Activated naive CD4-positive, alpha-beta T cell (primary cell): ENCODE measurements at places on chromosomes 3 and 15.

- no peak for DNase-seq
Observed at GRCh38 chr15:99719096-99719541, 14.1 kb downstream of the LYSMD4 start.

DNA sequence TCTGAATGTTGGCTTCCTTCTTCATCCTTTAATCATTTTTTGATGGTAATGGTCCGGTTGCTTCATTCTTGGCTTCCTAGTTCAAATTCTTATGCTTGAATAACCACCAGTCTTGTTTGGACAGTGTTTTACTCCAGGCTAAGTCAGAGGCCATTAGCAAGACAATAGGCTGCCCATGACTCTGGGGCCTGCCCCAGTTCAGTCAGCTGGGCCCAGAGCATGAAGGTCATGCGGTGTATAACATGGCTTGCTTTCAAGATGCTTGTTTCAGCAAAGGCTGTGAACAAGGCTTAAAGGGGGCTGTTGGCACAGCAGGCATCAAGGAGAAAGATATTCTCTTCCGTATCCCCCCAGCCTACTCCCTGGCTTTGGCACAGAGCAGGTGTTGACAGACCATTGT is 13.7 kb downstream of the TM4SF18 start:
- DNase-seq: no peak

GRCh38 chr3:115698851-115699591 is 75.7 kb downstream of the GAP43 start:
- DNase-seq: no peak

DNA sequence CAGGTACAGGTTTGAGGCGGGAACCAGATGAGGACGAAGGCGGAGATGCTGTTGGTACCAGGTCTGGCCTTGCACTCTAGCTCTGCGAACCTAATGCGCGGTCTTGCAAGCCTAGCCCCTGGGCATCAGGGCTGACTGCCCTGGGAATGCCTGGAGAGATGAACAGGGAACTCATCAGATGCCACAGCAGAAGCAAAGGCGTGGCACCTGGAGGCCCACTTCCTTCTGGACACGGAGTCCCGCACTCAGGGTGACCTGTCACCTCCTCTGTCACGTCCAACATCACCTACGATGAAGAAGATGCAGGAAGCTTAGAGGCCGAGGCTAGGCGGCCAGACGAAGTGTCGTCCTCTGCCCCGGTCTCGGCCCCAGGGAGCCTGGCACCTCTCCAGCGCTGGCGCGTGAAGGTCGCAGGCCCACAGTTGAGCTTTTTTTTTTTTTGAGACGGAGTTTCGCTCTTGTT is 9.4 kb downstream of the RPLP1 start:
- no peak for DNase-seq

GRCh38 chr3:172227340-172228035 is 188.1 kb downstream of the FNDC3B start:
- no peak for DNase-seq

DNA sequence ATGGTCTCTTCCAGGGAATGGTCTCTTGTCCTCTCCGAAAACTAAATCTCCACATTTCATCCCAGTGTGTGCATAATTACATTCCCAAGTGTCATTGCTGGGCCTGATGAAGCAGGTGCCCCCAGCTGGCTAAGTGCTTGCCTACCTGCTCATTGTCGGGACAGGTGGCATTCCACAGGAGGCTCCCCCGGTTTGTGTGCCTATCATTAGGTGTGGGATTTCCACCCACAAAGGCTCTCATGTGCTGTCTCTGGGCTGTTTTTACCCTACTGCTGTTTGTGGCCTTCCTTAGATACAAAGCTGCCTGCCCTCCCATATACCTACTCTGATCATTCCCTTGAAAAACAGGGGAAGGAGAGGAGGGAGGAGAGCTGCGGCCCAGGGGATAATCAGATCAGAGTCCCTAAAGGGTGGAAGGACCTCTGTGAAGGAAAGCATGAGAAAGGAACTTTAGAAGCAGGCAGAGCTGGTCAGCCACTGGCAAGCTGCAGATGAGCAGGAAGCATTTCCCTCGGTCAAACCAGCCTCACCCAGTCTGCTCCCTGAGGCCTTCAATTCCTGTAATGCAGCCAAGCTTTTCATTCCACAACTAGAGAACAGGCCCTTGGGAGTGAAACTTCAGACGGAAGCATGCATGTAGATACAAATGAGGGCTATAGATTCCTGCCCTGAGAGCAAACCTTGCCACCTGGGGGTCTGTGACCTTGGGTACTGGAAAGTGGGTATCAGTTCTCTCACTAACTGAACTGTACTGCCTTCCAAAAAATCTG is 60.7 kb upstream of the HEG1 start:
- DNase-seq: no peak

DNA sequence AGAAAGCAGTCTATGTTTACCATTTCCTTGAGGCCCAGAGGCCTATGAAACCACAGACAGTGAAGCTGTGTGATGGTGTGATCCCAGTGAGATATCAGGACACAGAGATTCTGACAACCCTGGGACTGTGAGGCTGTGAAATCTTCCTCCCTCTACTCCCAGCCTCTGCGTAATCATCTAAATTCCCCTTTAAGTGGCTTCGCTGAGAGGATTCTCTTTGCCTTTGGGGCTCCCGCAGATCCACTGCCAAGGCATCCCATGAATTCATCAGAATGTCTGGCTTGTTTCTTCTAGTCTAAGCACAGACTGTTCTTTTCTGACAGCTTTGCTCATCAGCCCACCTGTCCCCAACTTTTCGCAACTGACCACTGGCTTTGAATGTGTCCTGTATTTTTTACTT is 901.2 kb upstream of the NR2F2 start:
- DNase-seq: no peak

GRCh38 chr3:184525337-184526087 is 36.1 kb upstream of the EPHB3 start:
- peak; percentile 17 for DNase-seq

- DNase-seq: no peak
Observed at GRCh38 chr15:58934114-58934447, 602 bp upstream of the SLTM start.

GRCh38 chr3:16437640-16438039 is 75.9 kb downstream of the RFTN1 start:
- DNase-seq: no peak

DNA sequence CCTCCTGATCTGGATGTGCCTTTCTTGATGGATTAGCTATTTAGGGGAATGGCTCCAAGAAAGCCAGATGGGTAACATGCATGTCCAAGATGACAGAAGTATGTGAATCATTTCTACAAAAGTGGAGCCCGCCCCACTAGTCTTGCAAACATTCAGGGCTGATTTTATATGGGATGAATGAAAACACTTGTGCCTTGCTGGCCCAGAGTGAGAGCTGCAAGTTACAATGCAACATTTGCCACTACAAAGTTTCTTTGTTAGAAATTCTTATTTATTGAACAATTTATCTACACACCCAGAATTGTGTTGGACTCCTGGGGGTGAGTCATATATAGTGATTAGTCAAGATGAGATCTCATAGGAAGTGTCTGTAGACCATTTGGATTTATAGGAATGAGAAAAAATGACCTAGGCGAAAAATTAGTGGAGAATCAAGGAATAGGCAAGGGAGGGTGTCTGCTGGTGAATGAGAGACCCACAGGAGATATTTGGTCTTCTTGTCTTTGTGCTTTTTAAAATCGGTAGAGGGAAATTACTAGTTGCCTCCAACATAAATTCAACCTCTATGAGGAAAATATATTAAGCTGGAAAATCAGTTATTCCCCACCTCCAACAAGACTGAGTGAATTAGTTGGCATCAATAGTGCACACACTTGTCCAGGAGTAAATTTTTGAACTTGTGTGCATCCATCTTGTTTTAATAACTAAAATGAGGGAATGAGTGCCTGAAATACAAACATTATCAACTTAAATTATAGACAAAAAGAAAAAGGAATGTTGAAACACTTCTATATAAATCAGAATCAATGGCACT is 53.5 kb upstream of the DCBLD2 start:
- no peak for DNase-seq

DNA sequence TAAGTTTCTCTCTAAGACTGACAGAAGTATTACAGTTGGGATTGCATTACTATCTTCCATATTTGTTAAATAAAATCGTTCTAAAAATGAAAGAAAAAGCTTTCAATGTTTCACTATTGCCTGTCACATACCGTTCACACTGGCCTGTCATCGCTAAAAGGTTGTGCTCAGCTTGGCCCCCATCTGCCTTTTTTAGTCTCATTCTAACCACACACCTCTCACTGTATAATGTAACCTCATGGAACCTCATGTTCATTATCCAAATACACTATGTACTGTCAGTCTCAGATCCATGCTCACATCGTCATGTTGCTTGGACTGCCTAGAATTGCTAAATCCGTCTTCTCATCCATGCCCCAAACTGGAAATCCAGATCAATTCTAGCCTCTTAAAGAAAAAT is 637.8 kb upstream of the ROBO1 start:
- DNase-seq: no peak

GRCh38 chr15:92161039-92161670 is 232.5 kb upstream of the ST8SIA2 start:
- DNase-seq: no peak

GRCh38 chr15:31215490-31216214 is 111.0 kb upstream of the KLF13 start:
- peak; percentile 42 for DNase-seq

DNA sequence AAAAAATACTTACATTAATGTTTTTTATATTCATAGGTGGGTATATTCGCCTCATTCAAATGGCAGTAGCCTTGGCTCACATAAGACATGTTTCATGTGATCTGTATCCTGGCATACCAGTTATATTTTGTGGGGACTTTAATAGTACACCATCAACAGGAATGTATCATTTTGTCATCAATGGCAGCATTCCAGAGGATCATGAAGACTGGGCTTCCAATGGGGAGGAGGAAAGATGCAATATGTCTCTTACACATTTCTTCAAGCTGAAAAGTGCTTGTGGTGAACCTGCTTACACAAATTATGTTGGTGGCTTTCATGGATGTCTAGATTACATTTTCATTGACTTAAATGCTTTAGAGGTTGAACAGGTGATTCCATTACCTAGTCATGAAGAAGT is 3.5 kb downstream of the PDE12 start:
- no peak for DNase-seq

DNA sequence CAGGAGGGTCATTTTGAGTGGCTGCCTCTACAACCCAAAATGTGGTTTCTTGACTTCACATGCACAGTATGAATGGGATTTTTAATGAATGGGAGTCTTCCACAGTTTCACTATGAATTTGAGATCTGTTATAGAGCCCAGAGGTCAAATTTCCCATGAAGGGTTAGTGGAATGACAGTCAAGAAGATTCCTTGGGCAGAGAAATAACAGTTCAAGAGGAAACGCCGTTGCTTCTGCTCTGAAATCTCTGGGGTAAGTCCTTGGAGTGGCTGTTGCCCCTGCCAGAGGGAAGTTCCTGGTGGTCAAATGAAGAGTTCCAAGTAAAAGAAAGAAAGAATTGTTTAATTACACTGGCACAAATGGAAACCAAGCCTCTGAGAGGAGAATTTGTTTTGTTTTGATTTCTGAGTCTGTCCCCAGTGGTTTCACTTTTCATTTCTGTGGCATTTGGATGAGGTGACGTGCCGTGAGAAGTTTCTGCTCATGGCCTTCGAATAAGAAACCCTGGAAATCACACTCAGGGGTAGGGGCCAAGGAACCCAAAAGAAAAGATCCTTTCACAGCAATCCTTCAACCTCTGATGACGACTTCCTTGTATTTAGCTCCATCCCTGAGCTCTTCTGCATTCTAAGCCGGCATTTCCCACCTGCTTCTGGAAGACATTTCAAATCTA is 77.5 kb upstream of the IL12A start:
- DNase-seq: no peak

DNA sequence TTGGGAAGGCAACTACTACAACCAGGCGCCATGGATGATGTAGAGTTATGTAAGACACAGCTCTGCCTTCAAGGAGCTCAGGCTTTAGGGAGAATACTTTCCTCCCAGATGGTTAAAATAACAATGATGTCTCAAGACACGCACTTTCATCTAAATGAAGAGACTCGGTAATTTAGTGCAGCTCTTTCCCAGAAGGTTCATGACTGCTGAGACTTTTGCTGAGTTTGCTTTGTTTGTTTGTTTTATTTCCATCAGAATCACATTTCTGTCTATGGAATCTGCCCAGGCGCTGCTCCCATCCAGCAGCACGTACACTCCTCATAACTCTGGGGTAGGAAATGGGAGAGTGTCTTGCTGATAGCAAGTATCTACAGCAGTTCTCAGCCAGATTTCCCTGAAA is 33.9 kb upstream of the MEX3B start:
- DNase-seq: no peak
